ENCODE measurements at places on chromosomes 13 and 19.
A peak's percentile ranks its signal among the peaks of the same experiment; 100 is the strongest.

DNA sequence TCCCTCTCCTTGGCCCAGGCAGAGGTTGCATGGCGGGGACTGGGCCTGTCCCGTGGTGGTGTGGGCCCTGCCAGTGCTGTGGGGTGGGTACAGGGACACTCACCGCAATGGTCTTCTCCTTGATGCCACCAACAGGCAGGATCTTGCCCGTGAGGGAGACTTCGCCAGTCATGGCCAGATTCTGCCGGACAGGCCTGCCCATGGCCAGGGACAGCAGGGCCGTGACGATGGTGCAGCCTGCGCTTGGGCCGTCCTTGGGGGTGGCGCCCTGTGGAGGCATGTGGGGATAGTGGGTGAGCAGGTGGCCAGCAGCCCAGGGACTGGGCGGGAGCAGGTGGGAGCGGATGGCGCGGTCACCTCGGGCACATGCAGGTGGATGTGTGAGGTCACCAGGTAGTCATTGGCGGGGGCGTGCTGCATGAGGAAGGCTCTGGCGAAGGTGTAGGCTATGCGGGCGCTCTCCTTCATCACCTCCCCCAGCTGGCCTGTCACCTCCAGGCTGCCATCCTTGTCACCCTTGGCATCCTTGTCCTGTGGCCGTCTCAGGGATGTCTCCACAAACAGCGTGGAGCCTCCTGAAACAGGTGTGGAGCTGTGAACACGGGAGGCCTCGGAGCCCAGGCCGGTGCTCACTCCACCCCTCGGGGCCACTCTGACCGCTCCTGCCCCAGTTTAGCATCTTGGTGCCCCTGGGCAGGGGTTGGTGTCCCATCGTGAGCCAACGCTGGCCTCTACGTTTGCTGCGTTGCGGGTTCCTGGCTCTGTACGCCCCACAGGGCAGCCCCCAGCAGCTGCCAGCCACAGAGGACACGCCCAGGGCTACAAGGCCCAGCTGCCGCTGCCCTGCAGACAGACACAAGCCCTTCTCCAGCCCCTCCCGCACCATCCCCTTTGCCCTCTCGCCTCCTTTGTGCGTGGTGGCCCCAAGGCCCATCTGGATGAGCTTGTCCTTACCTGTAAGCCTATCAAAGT is 3.4 kb downstream of the RPL36 start:
- DNase-seq: no peak

DNA sequence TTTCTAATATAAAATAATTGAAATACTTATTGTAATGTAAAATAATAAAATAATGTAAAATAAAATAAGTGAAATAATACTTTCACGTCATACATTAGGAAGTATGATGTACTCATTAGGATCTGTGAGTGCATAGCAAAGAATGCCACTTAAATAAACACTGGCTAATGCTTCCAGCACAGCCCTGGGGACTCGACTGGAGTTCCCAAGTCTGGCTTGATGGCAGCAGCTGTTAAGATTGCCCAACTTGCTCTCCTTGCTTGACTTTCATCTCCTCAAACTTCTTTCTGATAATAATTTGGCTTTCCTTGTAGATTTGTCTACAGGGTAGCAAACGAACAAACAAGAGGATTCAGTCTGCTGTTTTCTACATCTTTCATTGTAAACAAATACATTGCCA is 191.9 kb downstream of the COG6 start:
- DNase-seq: no peak

DNA sequence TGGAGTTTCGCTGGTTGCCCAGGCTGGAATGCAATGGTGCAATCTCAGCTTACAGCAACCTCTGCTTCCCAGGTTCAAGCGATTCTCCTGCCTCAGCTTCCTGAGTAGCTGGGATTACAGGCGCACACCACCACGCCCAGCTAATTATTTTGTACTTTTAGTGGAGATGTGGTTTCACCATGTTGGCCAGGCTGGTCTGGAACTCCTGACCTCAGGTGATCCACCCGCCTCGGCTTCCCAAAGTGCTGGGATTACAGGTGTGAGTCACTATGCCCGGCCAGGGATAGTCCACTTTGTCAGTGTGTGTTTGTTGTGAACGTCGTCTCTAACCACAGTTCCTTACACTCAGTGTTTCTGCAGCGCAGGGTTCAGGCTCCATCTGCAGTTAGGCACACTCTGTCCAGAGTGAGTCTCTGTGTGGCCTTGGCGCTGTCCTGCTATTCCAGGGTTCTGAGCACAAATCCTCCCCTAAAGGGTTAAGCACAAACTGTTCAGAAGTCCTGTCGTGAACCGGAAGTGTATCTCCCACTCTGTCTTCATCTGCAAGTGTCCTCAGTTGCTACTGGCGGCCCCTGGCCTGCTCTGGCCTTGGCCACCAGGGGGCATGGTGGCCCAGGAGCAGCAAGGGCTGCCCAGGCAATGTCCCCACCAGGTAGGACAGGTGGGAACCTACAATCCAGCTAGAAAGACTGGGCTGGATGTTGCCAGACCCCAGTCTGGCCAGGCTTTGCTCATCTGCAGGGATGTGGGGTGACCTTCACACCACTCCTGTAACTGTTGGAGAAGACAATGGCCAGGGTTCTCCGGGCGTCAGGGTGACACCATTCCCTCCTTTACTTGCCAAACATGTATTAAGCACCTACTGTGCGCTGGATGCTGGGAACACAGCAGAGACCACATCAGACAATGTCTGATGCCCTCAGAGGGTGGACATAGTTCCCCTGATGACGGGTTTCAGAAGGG is 38.8 kb upstream of the GATAD2A start:
- peak; percentile 69 for DNase-seq

- no peak for DNase-seq
Measured at GRCh38 chr13:101205408-101205807, 210.9 kb downstream of the NALCN start.

DNA sequence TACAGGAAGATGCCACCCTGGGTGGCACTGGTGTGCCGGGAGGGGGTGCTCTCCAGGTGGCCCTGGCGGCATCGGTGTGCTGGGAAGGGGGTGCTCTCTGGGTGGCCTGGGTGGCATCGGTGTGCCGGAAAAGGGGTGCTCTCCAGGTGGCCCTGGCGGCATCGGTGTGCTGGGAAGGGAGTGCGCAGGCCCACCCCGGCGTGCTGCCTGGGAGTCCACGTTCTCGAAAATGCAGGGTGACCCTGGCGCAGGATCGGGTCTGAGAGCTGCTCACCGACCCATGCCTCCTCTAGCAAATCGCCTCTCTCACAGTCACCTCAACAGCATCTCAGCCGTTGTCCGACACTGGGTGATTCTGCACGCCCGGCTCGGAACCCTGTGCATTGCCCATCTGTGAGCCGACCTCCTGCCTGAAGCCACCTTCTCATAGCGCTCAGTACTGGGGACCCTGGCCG is 36.4 kb downstream of the RASA3 start:
- DNase-seq: no peak

DNA sequence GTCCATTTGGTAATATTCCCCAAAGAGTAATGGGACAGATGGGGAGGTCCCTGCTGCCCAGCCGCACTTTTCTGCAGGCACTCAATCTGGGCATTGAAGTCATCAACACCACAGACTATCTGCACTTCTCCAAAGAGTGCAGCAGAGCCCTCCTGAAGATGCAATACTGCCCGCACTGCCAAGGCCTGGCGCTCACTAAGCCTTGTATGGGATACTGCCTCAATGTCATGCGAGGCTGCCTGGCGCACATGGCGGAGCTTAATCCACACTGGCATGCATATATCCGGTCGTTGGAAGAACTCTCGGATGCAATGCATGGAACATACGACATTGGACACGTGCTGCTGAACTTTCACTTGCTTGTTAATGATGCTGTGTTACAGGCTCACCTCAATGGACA is 295.0 kb downstream of the GPC5 start:
- no peak for DNase-seq

DNA sequence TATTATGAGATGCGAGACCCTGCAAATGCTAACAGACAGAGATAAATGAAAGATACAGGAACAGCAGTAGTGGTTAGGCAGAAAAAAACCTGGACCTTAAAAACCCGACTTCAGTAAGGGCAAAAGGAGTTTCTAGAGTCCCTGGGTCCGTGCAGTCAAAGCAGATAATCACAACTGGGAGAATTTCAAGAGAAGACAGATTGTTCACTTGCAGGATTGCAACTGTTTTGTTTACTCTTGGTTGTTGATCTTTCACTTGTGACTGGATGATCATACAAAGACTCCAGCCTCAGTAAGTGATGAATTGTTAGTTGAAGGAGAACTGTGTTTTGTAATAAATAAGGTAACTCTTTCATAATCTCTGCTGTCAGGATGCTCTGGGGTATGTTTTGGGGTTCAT is 135.1 kb downstream of the GPC6 start:
- no peak for DNase-seq

DNA sequence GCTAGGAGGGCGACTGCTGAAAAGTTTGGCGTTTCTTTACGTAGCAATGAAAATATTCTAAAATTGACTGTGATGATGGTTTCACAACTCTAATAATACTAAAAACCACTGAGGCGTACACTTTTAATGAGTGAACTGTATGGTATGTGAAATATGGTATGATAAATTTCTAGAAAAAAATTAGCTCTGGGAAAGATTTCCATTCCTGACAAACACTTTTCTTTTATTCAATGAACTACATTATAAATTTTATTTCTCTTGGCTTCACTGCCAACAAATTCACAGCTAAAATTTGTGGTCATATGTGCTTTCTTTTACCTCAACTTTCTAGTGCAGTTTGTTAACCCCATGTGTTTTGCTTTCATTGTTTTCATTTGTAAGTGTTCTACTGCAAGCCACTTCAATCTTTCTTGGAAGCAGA is 11.1 kb downstream of the ZC3H13 start:
- no peak for DNase-seq

- DNase-seq: no peak
Measured at GRCh38 chr13:97567510-97568243, 133.7 kb downstream of the RAP2A start.

GRCh38 chr13:27968316-27969081 is 616 bp downstream of the CDX2 start:
- DNase-seq: no peak

DNA sequence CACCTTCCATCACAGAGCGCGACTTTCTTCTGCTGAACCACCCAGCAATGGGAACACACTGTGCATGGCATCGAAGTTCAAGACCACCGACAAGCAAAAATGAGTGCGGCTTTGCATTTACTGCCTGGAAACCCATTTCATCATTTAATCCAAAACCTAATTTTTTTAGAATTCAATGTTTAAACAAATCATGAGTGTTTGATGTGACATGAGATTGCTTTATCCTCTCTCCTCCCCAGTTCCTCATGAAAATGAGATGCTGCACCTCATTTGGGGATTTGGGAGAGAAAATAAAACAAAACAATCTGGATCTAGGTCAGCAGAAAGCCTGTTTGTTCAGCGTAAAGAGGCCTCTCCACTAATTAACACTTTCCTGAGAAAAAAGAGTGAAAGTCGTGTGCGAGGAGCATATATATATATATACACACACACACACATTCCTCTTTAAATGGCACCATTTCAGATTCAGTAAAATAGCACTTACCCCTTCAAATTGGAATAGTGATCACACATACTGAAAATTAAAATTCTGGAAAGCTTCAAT is 126.2 kb downstream of the DCT start:
- DNase-seq: no peak

DNA sequence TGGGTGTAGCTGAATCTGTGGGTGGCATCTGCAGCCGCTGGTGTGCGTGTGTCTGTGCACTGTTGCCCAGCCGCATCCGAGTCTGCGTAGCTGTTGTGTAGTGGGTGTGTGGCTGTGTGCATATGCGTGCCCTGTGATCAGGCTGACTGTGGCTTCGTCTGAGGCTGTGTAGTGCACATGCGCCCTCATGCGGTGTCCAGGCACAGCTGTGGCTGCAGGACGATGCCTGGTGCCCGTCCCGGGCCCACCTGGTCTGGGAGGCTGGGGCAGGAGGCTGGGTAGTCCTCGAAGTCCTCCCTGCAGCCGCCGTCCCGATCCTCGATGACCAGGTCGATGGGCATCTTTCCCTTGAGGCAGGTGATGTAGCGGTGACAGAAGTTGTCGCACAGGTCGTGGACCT is 4.9 kb downstream of the MEIS3 start:
- DNase-seq: no peak

DNA sequence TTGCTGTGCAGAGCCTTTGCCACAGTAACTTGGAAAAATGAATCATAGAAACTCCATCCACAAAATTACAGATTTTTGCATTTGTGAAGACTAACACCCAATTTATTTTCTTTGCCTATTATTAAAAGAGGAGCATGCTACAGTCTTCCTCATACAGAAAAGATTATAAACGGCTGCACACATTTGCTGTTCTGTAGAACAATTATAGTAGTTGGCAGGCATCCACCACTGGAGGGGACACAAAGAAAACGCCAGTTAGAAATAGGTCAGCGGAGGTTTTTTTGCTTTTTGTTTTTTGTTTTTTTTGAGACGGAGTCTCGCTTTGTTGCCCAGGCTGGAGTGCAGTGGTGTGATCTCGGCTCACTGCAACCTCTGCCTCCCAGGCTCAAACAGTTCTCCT is 51.6 kb downstream of the SACS start:
- no peak for DNase-seq

- no peak for DNase-seq
Measured at GRCh38 chr19:33946535-33947264, 150.0 kb downstream of the KCTD15 start.

DNA sequence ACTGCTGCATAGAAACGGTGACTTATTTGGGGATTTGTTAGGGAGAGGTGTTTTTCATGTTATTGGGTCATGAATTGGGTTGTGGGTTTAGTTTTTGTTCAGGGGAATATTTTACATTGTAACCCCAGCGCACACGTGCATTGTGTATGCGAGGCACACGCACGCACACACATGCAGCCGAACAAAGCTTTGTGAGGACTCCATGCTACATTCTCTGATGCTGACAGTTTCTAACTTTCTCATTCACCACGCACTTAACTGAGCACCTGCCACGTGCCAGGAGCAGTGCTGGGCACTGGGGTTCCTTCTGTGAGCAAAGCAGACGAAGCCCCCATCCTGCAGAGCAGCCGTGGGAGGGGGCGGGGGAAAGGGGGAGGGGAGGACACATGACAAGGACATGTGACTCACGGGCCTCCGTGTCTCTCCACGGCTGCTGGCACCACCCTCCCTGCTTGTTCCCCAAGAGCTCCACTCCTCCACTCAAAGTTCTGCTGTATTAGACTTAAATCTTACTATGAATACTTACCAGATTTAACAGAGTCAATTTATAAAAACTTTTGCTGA is 55.6 kb downstream of the SLC7A9 start:
- no peak for DNase-seq

DNA sequence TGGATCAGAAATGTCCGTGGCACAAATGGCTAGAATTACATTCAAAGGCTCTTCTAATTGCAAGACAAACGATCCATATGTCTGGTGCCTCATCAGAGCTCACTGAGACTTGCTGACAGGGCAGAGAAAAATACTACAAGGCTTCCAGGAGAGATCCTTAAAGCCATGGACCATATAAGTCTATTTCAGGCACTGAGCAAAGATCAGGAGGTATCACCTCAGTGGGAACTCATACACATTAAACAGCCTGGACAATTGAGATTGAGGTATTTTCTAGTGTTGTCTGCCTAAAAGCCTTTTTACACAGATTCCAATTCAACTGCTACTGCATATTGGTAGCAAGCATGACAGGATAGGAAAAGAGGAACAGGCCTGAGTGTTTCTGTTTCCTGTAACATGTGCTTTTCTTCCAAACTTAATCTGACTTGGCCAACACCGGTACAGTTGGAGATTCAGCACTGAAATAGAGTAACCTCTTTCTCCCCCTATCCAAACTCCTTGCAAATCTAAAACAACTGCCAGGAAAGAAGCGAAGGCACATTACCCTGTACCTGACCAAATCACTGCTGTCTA is 65.9 kb downstream of the SERP2 start:
- DNase-seq: no peak

Data from T-helper 2 cell treated with Interferon-gamma antibody and Interleukin-4, amounts not matched to agents 5 μg/mL and 100 μg/mL, for 36 hours (primary cell).